Heart left ventricle (tissue), 16 donors: ENCODE measurements at places on chromosomes 4 and X. TPM values are rescaled to one million over a fixed set of nuclear protein-coding genes. Genes with fewer than 3 reads are reported as not detected.

The NKAP gene
- 7.0 TPM for polyA plus RNA-seq

DNA sequence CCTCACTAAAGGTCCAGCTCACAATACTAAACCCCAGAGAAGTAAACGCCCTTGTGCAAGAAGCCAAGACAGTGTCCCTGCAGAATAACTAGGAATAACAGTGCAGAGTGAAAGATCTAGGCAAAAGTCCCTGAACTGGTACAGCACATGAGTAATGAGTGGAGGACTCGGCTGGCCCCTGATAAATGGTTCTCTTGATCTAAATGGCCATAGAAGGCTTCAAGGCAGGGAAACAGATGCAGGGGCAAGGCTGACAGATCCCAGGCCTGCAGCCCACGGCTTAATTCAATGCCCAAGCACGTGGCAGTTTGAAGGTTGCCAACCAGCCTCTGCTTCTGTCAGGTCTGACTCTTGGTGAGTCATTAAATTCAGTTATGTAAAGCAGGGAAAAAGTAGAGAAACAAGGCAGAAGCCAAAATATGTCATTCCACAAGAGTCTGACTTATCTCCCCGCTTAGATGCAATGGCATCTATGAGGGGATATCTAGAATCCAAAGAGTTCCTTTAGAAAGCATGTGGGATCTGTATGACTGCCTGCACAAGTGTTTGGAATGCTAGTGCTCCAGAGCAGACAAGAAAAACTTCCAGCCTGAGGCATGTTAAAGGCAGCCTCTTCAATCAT, 121.3 kb downstream of the PRDM5 start:
- peak; percentile 56 for DNase-seq

DNA sequence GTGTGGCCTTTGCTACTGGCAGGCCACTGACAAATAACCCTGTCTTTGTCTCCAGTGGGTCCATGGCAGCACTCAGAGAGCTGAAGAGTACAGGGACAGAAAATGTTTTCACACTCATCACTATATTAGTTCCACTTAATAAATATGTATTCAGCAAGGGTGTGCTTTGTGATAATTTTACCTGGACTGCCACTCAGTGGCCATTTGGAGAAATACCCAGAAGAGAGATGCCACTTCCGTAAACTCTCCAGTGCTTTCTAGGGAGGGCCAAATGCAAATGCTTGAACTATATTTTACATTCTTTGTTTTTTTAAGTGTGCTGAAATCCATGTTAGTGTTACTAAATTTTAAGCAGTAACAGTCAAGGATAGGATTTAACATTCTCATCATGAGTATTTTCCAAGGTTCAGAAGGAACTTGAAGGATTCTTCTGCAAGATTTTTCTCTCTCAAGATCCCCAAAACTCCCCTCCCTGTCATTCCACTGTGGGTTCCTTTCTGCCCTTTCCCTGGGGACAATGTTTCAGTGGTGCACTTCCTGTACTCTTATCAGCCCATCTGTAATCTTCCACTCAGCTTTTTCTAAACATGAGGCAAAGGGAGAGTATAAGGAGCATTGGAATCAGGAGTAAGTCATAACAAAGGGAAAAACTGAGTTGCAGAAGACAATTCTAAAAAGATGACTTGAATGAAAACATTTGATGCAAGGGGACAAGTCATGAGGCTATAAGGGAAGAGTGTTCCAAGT, 46.0 kb downstream of the TFDP3 start:
- no peak for DNase-seq

The IDH3G gene
- 76.5 TPM for polyA plus RNA-seq

DNA sequence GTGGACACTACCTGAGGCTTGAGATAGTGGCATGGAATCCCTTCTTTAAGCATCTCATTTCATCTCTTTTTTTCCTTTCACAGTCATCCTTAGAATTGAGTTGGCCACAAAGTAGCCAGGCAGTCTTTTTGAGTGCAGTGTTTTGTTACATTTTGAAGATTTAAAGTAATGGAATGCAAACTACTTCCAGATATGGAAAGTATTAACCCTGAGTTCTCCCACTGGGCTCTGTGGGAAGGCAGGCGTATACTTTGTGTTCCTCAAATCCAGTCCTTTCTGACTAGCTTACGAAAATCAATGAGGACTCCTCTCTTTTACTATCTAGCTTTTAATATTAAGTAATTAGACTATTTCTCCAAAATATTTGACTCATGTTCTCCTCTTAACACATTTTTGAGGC, 29.9 kb downstream of the PCDH10 start:
- DNase-seq = no peak

The SPP1 gene
- 42.9 TPM for polyA plus RNA-seq

GRCh38 chr4:52998413-52998812, 136.3 kb downstream of the RASL11B start:
- no peak for DNase-seq

DNA sequence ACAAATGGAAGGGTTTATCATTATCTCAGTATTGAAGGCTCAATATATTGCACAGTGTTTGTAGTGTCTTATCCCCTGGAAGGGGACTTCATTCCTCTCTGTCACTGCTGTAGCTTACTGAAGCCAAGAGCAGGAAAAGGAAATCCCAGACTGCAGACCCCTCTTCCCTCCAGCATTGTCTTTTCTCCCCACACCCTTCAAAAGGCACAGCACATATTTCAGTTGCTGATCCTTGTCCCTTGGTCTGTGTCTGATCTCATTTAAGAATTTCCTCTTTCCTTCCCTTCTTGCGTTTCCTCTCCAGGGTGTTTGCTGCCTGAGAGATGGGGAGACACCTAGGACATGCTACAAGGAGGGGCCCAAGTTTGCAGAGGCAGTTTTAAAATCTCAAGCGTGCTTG, 40.1 kb downstream of the STIM2 start:
- DNase-seq = no peak

DNA sequence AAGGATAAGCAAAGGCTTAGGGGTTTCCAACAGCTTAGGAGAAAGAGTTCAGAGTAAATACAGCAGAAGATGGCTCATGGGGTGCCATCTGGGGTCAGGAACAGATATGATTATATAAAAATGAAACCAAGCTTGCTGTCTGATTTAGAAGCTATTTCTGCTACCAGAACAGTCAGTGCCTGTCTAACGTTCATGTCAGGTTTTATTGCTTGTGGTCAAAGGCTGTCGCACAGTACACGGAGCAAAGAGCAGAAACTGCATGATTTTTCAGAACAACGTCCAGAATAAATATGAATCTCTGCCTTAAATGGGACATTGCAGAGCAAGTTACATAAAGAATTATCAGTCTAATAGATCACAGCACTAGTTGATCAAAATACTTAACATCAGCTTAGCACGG, 17.4 kb downstream of the CETN2 start:
- DNase-seq = no peak

The ADH1B gene
- 21.3 TPM for polyA plus RNA-seq

DNA sequence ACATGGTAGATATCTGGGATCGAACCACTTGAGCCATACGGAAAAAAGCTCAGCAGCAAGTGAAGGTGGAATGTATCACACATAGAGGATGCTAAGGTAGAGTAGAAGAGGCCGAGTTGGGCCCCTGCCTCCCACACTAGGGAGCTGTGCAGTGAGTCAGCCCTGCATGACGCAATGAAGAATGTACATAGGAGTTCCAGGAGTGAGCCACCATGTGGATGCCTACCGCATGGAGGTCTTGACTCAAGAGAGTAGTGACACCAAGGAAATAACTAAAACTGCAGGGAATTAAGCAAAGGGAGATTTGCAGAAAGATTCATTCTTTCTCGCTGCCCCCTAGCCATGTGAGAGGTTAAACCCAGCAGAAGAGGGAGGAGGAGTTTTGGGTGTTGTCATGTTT, 389.6 kb upstream of the IGFBP7 start:
- DNase-seq = no peak

GRCh38 chrX:134633832-134634231, 24.4 kb downstream of the PLAC1 start:
- no peak for DNase-seq

GRCh38 chrX:8297766-8298165, 126.7 kb upstream of the VCX2 start:
- no peak for DNase-seq

The GLRA2 gene
- polyA plus RNA-seq = not detected

The SMIM10L2A gene
- 1.2 TPM for polyA plus RNA-seq

DNA sequence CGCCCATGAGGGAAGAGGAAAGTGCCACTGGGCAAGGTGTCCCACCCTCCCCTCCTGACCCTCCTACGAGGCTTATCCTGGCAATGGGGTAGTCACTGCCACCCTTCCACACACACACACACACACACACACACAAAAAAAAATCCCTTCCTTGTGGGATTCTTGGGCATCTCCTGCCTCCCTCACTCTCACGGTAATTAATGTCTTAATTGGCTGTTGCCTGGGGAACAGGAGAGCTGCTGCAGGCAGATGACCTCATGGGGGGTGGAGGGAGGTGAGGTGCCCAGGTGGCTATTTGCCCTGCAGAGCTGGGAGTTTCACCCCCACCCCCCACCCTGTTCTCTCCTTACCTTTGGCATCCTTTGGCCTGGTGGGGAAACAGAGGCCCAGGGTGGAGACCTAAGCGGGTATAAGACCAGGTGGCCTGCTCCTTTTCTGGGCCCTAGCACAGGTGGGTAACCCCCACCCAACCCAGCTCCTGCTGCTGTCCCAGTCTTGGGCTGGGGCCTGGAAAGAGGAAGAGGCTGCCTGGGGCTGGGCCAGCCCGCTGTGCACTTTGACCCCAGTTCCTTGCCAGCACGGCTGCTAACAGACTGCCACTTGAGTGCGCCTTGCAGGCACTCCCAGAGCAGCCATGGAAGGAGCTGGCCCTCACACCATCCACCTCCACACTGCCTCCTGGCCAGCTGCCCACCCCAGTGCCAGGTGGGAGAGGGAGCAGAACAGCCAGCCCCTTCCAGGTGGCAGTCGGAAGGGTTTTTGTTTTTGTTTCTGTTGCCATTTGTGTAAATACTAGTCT, 12.6 kb downstream of the EFNB1 start:
- no peak for DNase-seq

The CSN1S1 gene
- polyA plus RNA-seq = 0.12 TPM

The KIF4A gene
- polyA plus RNA-seq = not detected

DNA sequence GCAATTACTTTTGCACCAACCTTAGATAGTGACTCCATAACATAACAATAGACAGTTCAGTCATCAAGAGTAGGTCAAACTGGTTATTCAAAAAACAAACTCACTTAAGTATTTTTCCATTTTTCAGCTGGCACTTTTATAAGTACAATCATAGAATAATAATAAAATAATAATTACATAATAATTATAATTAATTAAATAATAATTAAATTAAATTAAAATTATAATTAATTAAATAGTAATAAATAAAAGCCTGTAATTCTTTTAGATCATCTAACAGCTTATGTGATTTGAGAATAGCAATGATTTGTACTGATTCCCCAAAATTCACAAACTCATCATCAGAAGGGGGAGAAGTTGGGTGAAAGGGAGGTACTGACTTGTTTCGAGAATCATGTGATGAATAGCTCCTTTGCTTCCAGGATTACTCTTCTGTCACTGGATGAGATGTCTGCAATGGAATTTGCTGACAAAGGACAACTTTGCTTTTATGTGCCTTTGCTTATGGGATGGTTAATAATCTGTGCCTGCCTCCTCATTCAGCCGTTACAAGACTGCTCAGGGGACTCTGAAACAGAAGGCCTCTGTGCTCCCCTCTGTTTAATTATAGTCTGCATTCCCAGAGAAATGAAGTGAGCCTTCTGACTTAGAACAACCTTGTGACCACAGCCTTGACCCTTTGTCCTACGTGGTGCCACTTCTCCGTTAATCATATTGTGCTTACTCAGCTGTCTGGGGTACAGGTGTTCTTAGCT, 104.8 kb upstream of the ENPEP start:
- DNase-seq = no peak
